ENCODE measurements at places on chromosomes 13 and 19. TPM values are rescaled to one million over a fixed set of nuclear protein-coding genes. Genes with fewer than 3 reads are reported as not detected.

GRCh38 chr13:24124789-24125476 is 35.6 kb upstream of the SPATA13 start:
- no peaks in the 10 kb centered on the region for H3K27me3 ChIP-seq
- no peak for DNase-seq
- no peaks in the 10 kb centered on the region for H3K4me1 ChIP-seq

- no peaks in the 10 kb centered on the region for H3K4me1 ChIP-seq
- no peak for DNase-seq
- no peaks in the 10 kb centered on the region for H3K27me3 ChIP-seq
- no peak overlapping the region for H3K27ac ChIP-seq
- H3K4me3 ChIP-seq: no peak overlapping the region
- H3K36me3 ChIP-seq: no peaks in the 10 kb centered on the region
Measured at GRCh38 chr13:72561791-72562190, 165.6 kb downstream of the MZT1 start.

Gene BRME1
- 0.28 TPM for total RNA-seq

DNA sequence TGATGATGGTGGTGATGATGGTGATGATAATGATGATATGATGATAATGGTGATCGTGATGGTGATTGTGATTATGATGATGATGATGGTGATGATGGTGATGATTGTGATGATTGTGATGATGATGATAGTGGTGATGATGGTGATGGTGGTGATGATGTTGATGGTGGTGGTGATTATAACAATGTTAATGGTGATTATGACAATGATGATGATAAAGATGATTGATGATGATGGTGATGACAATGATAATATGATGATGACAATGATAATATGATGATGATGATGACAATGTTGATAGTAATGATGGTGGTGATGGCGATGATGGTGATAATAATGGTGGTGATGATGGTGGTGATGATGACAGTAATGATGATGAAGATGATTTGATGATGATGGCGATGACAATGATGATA is 34.1 kb upstream of the ZNF536 start:
- H3K27ac ChIP-seq: no peak overlapping the region
- H3K27me3 ChIP-seq: no peaks in the 10 kb centered on the region
- DNase-seq: no peak
- no peaks in the 10 kb centered on the region for H3K36me3 ChIP-seq

DNA sequence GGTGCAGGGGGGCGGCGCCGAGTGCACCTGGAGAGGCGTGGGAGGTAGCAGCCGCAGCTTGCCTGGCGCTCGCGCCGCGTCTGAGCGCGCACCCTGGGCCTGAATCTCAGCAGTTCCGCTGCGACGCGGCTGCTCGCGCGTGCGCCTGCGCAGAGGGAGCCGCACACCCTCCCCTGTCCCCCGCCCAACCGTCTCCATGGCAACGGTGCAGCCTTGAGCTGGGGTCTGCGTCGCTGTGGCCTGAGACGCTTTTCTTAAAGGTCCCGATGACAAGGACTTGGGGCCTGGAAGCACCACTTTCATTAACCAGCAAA is at the start of gene PNMA8B:
PNMA8B (minus strand) TSS at position 82 of the 314 bp plus-strand sequence. CDS start 402 bp downstream, outside the sequence.
- H3K4me3 ChIP-seq: peak within 1 kb of the TSS; percentile 18
- H3K36me3 ChIP-seq: no peaks in the 10 kb centered on the region
- H3K4me1 ChIP-seq: peaks cover 30% of the 10 kb centered on the region
- no peak for DNase-seq
- no peaks in the 10 kb centered on the region for H3K27me3 ChIP-seq
- H3K27ac ChIP-seq: no peak within 1 kb of the TSS

DNA sequence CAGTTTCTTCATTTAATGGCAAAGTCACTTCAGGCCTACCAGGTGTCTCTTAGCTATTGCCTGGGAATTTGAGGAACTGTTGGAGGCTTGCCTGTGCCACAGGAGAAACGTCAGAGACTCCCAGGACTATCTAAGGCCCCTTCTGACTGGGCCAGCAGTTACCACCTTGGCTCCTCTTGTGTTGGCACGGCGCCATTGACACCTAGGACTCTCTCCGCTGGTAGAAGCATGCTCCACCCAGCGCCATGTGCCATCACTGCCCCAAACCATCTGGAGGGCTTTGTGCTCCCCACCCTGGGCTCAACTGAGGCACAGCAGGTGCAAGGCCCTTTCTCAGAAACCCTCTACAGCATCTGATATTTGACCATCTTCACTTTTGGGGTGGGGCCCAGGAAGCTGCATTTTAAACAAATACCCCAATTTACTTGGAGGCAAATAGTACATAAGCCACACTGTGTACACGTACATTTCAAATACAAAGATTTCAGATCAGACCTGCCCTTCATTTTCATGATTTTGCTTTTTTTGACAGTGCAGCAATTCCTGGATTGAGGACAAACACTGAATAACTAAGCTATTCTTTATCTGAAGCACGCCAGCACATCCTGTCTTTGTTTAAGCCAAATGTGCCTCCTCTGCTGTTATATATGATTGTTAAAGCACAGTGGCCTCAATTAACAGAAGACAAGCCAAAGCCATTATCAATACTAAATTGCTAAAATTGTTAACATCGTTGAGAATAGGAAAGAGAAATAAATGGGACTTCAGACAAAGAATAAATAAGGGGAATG is 59.9 kb upstream of the TPP2 start:
- no peak overlapping the region for H3K27ac ChIP-seq
- no peak overlapping the region for H3K4me3 ChIP-seq
- H3K4me1 ChIP-seq: no peaks in the 10 kb centered on the region
- no peaks in the 10 kb centered on the region for H3K36me3 ChIP-seq
- no peak for DNase-seq

Gene LMTK3
- 1.3 TPM for total RNA-seq

Gene ZNF560
- not detected for total RNA-seq

DNA sequence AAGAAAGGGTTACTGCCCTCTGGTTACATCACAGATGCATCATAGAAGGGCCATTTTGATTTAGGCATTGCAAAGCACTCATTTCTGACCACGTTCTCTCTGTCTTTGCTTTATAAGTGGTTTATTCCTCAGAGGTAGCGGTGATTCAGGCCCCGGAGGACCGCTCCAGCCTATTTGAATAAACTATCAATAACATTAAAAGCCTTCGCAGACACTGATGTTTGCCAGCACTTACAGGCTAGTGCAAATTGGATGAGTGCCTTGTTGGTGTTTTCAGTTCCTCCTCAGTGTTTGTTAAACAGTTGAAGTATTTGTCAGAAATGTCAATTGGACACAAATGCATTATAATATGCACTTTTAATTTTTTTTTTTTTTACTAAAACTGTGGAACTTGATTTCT is 120.2 kb downstream of the RXFP2 start:
- no peaks in the 10 kb centered on the region for H3K36me3 ChIP-seq
- H3K27me3 ChIP-seq: no peaks in the 10 kb centered on the region

DNA sequence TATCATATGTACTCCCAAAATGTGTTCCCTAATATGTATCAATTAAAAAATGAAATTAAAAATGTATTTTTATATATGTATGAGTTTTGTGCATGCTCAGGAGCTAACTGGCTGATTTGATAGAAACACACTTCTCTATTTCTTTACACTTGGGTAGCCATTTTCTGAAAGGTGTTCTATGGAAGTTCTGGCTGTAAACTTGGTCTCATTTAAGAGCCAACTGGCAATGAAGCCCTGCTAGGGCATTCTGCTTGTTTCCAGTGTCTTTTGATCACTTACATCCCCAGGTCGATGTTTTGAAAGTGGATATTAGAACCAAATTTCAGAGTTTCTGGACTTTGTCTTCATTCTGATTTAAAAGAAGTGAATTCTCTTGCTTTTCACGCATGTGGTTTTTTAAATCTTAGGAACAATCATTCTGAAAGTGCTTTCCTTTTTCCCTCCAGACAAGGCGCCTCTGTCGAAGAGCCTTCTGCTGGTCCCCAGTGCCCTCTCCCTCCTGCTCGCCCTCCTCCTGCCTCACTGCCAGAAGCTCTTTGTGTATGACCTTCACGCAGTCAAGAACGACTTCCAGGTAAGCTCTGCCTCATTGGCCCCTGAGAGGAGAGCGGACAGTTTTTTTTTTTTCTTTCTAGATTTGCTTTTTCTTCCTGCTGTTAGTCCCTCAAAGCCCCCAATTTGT is 20.1 kb downstream of the GPR18 start:
- H3K4me1 ChIP-seq: no peaks in the 10 kb centered on the region
- no peak overlapping the region for H3K4me3 ChIP-seq
- no peaks in the 10 kb centered on the region for H3K27me3 ChIP-seq
- peaks cover 19% of the 10 kb centered on the region for H3K36me3 ChIP-seq
- H3K27ac ChIP-seq: no peak overlapping the region

- H3K27ac ChIP-seq: no peak overlapping the region
- no peak for DNase-seq
- no peaks in the 10 kb centered on the region for H3K36me3 ChIP-seq
- no peak overlapping the region for H3K4me3 ChIP-seq
- H3K4me1 ChIP-seq: no peaks in the 10 kb centered on the region
Measured at GRCh38 chr19:28397306-28397705, 815.6 kb downstream of the UQCRFS1 start.

DNA sequence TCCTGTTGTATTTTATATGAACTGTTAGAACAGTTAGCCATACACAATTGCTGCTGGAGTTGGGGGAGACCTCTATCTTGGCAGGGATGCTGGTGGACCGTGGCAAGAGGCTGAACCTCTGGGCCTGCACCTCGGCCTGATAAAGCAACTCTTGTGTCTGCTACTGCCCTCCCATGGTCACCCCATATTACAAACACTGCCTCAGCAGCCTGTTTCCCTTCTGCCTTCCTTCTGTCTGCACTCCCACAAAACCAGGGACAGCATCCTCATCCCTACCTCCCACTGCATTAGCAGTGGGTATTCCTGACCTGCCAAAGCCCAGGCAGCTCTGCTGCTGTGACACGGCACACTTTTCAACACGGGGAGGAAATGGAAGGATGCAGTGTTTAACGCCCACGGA is 456.4 kb downstream of the FGF14 start:
- DNase-seq: no peak
- H3K4me3 ChIP-seq: no peak overlapping the region
- H3K4me1 ChIP-seq: peaks cover 8% of the 10 kb centered on the region
- H3K27me3 ChIP-seq: no peaks in the 10 kb centered on the region
- H3K27ac ChIP-seq: no peak overlapping the region

Gene TDRD12
- 0.28 TPM for total RNA-seq

DNA sequence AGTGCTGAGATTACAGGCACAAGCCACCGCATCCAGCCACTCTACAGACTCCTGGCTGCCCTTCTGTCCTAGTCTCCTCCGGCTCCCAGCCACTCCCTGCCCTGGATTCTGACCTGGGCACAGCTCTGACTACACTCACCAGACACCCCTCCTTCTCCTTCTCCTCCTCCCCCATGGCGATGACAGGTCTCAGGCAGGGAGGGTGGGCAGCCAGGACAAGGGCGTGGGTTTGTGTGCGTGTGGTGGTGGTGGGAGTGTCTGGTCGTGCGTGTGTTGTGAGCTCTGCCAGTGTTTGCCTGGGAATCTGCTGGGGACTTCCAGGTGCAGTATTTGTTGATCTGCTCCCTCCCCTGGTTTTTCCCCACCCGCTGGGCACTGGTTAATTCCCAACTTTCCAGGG is 3.0 kb upstream of the NCCRP1 start:
- no peak for DNase-seq
- H3K36me3 ChIP-seq: no peaks in the 10 kb centered on the region
- H3K27me3 ChIP-seq: peaks cover 12% of the 10 kb centered on the region
- no peak overlapping the region for H3K27ac ChIP-seq
- no peak overlapping the region for H3K4me3 ChIP-seq

- no peaks in the 10 kb centered on the region for H3K4me1 ChIP-seq
- H3K27ac ChIP-seq: peak overlapping the region; percentile 81
- DNase-seq: no peak
- H3K4me3 ChIP-seq: peak overlapping the region; percentile 79
- peaks cover 2% of the 10 kb centered on the region for H3K36me3 ChIP-seq
Measured at GRCh38 chr19:52527956-52528351, 486 bp downstream of the ZNF808 start.

GRCh38 chr19:48338802-48339503 is 13.6 kb downstream of the EMP3 start:
- peaks cover 2% of the 10 kb centered on the region for H3K4me1 ChIP-seq
- no peak overlapping the region for H3K4me3 ChIP-seq
- no peaks in the 10 kb centered on the region for H3K36me3 ChIP-seq
- no peaks in the 10 kb centered on the region for H3K27me3 ChIP-seq

- H3K4me1 ChIP-seq: no peaks in the 10 kb centered on the region
- no peaks in the 10 kb centered on the region for H3K36me3 ChIP-seq
- H3K27me3 ChIP-seq: no peaks in the 10 kb centered on the region
- DNase-seq: no peak
- no peak overlapping the region for H3K4me3 ChIP-seq
- H3K27ac ChIP-seq: no peak overlapping the region
Measured at GRCh38 chr13:66069570-66069969, 1160.6 kb downstream of the PCDH9 start.

- H3K4me3 ChIP-seq: no peak overlapping the region
- H3K4me1 ChIP-seq: no peaks in the 10 kb centered on the region
- no peak for DNase-seq
- no peak overlapping the region for H3K27ac ChIP-seq
- H3K27me3 ChIP-seq: no peaks in the 10 kb centered on the region
Measured at GRCh38 chr19:31001991-31002390, 347.2 kb downstream of the TSHZ3 start.

DNA sequence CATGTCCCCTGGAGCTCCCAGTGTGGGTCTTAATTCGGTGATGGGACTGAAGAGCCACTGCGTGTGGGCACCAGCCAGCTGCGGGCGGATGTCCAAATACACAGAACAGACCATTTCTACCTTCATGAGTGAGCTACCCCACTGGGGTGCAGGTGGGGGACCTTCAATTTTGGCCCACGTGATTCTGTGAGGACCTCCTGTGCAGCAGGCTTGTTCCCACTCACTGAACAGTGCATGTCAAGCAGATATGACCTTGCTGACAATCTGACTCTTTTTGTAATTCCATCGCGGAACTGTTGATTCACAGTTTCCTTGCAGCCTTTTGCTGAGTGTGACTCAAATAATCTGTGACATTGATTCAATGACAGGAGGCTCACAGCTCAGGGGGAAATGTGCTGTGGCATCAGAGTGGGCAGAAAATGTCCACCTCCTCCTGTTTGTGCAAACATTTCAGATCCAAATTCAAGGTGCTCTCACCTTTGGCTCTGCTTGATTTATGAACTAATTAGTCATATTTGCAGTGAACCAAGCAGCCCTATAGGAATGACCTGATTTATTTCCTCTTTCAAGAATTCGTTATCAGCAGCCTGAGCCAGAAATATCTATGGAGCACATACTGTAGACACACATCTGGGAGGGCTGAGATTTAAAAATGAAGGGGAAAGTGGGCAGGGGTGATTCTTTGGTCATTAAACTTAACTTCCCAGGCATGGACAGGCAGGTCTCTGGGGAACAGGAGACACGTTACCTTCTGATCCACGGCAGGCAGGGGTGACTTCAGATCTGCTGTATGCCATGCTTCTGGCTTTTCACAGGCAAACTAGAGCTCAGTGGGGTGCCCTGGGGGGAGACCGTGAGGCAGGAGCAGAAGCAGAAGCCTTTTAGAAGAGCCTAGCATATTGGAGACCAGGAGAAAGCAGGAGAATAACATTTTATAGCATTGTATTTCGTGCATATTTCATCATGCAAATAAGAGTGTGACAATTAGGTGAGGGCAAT is 170.0 kb upstream of the KL start:
- no peak for DNase-seq
- H3K4me1 ChIP-seq: no peaks in the 10 kb centered on the region
- no peaks in the 10 kb centered on the region for H3K27me3 ChIP-seq
- H3K36me3 ChIP-seq: no peaks in the 10 kb centered on the region
